ENCODE measurements at places on chromosomes 4 and X.

- no peak for DNase-seq
Measured at GRCh38 chr4:157372154-157372553, 151.6 kb downstream of the GRIA2 start.

- no peak for DNase-seq
Measured at GRCh38 chr4:25939330-25939729, 25.3 kb downstream of the SMIM20 start.

GRCh38 chrX:21734175-21734574 lies 23.7 kb downstream of the SMPX start:
- DNase-seq = no peak

- DNase-seq = no peak
Measured at GRCh38 chr4:119480331-119480730, 148.3 kb downstream of the PDE5A start.

GRCh38 chrX:56226980-56227379 lies 5.2 kb upstream of the KLF8 start:
- no peak for DNase-seq

DNA sequence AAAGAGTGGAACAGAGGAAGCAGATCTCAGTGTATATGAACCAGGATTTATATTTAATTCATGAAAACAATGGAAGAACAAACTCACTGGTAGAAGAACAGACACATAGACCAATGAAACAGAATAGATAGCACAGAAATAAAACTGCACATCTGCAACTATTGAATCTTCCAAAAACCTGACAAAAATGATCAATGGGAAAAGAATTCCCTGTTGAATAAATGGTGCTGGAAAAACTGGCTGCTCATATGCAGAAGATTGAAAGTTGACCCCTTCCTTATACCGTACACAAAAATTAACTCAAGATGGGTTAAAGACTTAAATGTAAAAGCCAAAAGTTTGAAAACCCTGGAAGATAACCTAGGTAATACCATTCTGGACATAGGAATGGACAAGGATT lies 391.0 kb downstream of the MAGEB5 start:
- DNase-seq = no peak

DNA sequence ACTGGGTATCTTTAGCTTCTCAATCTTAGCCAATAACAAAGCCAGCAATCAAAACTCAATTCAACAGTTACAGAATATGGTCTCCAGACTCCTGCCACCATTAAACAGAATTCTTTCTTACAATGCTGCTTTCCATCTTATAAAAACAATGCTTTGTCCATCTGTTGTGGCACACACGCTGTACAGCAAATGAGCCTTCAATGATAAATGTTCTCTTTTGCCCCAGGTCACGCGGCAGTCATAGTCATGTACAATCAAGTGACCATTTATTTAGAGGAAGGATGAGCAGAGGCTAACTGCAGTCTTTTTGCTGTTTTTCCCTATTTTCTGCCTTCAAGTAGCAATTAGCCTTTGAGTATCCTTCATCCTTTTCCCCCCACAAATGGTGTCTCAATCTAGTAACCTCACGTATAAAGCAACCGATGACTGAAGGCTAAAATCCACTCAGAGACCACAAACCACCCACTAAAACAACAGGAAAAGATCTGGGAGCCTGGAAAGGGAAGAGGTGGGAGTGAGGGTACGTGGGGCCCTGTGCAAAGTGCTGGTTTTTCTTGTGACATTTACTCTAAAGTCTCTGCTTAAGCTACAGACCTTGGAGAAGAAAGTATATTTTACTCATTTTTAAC lies 24.4 kb downstream of the TRIM2 start:
- no peak for DNase-seq

DNA sequence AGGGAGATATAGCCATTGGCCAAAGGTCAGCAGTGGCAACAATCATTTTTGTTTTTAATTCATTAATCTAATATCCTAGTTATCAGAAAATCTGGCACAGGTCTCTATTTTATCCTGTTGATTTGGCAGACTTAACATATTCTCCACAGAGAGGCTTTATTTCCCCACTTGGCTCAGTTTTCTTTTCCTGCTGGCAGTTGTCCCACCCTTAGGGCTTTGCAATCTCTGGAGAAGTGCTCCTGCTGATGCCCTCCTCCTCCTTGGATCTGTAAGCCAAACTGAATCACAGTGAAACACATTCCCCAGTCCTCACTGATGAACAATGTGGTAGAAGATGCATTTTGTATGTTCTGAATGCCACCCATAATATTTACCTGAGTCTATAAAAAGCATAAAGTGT lies 889.7 kb downstream of the PDHA2 start:
- DNase-seq = no peak

- no peak for DNase-seq
Measured at GRCh38 chrX:108219949-108220601, 128.5 kb downstream of the ATG4A start.

DNA sequence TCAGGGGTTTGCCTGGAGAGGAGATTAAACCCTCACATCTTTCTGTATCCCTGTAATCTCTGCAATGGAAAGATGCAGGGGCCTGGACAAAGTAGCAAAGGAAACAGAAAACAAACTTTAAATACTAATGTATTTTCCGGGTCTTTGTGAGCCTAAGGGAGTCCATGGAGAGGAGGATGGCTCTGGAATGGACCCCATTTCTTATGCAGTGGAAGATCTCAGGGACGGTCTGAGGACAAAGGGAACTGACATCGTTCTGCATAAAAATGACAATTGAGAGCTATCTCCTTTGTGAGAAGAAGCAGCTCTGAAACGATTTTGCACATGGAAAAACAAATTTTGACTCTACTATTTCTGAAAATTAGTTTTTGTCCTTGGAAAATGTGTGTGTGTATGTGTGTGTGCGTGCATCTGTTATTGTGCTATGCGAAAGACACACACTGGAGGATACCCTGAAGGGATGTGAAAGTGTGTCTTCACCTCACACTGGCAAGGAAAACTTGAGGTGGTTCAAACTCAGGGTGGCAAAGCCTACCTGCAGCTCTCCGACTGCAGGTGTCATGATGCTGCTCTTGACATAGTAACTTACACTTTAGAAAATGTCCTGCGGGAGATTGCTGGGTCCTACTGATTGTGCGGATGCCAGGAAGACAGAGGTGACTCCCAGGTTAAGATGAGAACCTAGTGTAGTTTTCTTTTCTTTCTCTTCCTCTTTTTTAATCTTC lies 126.4 kb upstream of the JADE1 start:
- no peak for DNase-seq

- DNase-seq = no peak
Measured at GRCh38 chr4:155593793-155594192, 72.9 kb upstream of the GUCY1A1 start.

GRCh38 chrX:14616836-14617235 lies 87.5 kb downstream of the GLRA2 start:
- DNase-seq = no peak
